Left cardiac atrium (tissue), 4 donors: ENCODE measurements at places on chromosomes 6 and 20.
A peak's percentile ranks its signal among the peaks of the same experiment; 100 is the strongest.

DNA sequence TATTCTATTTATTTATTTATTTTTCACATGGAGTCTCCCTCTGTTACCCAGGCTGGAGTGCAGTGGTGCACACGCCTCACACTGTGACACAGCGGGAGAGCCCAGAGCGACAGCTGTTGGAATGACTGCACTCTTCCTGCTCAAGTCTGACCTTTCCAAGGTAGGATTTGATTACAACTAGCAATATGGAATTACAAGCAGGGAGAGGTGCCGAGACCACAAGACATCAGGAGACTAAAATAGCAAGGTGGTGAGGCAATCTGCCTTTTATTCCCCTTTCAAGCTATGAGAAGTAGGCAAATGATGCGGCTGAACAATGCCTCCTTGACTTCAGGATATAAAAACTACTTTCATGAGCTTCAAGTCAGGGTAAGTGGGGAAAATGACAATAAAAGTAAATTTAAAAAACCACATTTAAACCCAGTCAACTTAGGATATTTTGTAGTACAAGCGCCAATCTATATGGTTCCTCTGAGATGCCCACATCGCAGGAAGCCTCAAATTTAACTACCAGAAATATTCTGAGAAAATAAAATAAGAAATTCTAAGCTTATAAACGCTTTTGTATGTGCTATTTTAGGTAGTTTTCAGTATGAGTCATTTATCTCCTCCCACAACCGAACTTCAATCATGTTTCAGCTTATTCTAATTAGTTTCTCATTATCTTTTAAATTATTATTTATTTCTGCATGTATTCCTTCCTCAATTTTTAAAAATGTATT, 146.9 kb upstream of the SGK1 start:
- no peak for DNase-seq

- no peak for DNase-seq
These were observed 16.2 kb upstream of the EMILIN3 start for GRCh38 chr20:41382791-41383305.

DNA sequence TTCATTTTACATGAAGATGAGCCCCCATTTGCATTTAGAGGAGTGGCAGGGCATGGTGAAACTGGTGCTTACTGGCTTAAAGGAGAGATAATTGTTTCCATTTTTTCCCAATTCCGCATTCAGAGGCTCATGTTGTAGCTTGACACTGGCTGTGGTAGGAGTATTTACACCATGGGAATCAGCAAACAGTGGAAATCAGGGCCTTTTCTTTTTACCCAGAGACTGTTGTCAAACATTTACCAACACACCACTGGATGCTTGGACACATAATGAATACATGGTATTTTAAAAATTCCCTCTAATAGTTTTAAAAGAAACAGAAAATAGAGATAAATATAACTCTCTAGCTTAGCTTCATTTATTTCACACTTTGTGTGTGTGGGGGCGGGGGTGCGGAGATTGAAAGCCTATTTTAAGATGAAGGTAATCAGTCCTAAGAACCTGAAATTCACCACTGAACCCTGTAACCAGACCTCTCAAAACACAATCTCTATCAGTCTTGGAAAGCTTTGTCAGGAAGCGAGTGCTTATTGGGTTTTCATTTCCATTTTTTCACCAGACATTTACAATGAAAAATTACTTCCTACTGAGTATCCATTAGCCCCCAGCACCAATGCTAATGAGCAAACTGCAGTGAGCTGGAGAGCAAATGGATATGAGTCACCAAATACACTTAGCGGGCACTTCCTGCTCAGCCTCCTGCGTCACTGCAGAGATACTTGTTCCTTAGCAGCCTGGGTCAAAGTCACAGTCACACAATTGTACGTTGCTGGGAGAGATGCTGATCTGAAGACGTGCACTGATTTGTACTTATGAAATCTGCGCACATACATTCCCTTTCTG, 532.0 kb downstream of the BCKDHB start:
- peak; percentile 32 for DNase-seq

DNA sequence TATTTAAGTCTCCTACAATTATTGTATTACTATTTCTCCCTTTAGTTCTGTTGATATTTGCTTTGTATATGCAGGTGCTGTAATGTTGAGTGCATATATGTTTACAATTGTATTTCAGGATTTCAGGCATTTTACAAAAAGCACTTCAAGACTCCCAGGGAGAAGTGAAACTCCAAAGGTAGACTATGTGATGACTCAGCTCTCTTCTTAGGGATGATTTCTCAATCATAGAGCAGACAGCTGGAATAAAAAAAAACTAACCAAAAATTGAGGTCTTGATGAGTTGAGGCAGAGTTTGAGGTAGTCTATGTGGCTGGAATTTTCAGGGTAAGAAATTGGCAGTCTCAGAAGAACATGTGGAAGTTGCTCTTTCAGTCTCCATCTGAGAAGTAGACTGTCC, 786.1 kb downstream of the TFAP2A start:
- no peak for DNase-seq

DNA sequence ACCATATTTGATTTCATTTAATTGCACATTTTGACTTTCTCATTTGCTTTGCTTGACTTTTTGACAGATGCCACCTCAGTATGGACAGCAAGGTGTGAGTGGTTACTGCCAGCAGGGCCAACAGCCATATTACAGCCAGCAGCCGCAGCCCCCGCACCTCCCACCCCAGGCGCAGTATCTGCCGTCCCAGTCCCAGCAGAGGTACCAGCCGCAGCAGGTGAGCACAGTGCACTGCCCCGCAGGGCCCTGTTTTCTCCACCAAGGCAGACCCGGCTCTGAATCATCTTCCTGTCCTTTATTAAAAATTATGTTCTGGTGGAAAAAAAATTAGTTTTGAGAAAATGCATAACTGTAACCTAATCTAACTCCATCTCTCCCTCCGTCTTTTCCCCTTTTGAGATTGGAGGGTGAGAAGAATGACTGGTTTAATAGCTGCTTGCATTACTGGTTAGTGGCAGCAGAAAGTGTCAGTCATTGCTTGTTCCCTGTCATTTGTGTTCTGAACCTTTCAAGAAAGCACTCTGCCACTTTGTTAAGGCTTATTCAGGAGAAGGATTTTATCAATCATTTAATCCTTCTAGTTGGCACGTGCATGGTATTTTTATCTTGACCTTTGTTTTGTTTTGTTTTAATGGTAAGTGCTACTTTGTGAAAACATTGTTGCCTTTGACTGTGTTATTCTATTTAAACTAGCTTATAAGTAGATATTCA, 124.3 kb downstream of the ARID1B start:
- no peak for DNase-seq
